DND-41 (cell line): ENCODE measurements at places on chromosomes 11 and 22.
A peak's percentile ranks its signal among the peaks of the same experiment; 100 is the strongest.

GRCh38 chr11:87372065-87372464 lies 334.3 kb downstream of the TMEM135 start:
- no peak overlapping the region for H3K4me3 ChIP-seq
- no peaks in the 10 kb centered on the region for H3K36me3 ChIP-seq
- H3K4me1 ChIP-seq, result no peaks in the 10 kb centered on the region

DNA sequence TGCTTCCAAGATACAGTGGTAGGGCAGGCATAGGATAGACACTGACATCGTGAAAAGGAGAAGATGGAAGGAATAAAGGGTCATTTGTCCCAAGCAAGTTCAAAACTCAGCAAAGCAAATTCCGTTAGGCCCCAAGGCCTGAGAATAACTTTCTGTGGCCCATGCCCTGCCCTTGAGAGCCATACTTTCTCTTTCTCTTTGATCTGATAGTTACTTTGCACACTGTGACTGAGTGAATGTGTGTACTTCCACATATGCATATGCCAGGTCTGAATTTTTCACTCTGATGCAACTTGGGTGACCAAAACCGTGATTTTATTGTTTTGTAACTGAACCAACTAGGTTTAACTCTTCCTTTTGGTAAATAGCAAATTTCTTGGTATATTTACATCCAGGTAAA lies 371.5 kb downstream of the RAB38 start:
- H3K27ac ChIP-seq, result no peak overlapping the region
- no peaks in the 10 kb centered on the region for H3K27me3 ChIP-seq
- no peak for DNase-seq
- no peaks in the 10 kb centered on the region for H3K4me1 ChIP-seq

- H3K27ac ChIP-seq, result no peak overlapping the region
- H3K4me1 ChIP-seq, result peaks cover 7% of the 10 kb centered on the region
- no peak overlapping the region for H3K4me3 ChIP-seq
- no peaks in the 10 kb centered on the region for H3K27me3 ChIP-seq
Measured at GRCh38 chr11:77125191-77125590, 2.9 kb upstream of the MYO7A start.

GRCh38 chr11:65502555-65503367 lies 3.9 kb downstream of the MALAT1 start:
- H3K4me1 ChIP-seq, result peaks cover 39% of the 10 kb centered on the region
- peak overlapping the region; percentile 100 for H3K27ac ChIP-seq
- DNase-seq, result no peak
- H3K36me3 ChIP-seq, result peaks cover 69% of the 10 kb centered on the region
- H3K27me3 ChIP-seq, result no peaks in the 10 kb centered on the region

GRCh38 chr11:5643585-5643984 lies 18.8 kb downstream of the TRIM34 start:
- H3K36me3 ChIP-seq, result no peaks in the 10 kb centered on the region; the same call in 1 of the 2 replicates
- no peak overlapping the region for H3K4me3 ChIP-seq
- no peak for DNase-seq
- H3K4me1 ChIP-seq, result no peaks in the 10 kb centered on the region
- H3K27ac ChIP-seq, result no peak overlapping the region
- H3K27me3 ChIP-seq, result no peaks in the 10 kb centered on the region

DNA sequence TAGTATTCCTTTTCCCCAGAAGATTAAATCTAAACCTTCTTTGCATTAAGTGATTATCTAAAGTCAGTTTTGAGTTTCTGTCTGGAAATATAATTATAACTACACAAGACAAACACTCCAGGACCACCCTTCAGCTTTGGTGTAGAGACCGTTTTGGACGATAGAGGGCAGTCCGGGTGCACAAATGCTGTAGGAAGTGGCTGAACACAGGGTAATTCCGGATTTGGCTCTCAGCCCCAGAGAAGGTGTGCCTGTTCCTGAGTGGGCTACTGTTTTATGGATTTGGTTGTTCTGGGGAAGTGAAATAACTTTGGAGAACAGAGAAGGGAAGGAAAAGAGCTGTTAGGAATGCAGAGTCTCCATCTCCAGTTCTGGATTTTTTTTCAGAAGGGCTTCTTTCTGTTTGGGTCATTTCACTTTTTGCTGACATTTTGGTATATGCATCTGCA lies 14.8 kb downstream of the EXT2 start:
- no peaks in the 10 kb centered on the region for H3K4me1 ChIP-seq
- no peaks in the 10 kb centered on the region for H3K27me3 ChIP-seq
- no peak overlapping the region for H3K4me3 ChIP-seq
- H3K27ac ChIP-seq, result no peak overlapping the region

GRCh38 chr11:77065878-77066228 lies 918 bp upstream of the CAPN5 start:
- peaks cover 26% of the 10 kb centered on the region for H3K4me1 ChIP-seq
- 0 out of 2 replicates have a peak overlapping the region, but pooled peaks have one; percentile 77 for H3K27ac ChIP-seq
- no peaks in the 10 kb centered on the region for H3K27me3 ChIP-seq
- no peak overlapping the region for H3K4me3 ChIP-seq
- H3K36me3 ChIP-seq, result no peaks in the 10 kb centered on the region
- no peak for DNase-seq

DNA sequence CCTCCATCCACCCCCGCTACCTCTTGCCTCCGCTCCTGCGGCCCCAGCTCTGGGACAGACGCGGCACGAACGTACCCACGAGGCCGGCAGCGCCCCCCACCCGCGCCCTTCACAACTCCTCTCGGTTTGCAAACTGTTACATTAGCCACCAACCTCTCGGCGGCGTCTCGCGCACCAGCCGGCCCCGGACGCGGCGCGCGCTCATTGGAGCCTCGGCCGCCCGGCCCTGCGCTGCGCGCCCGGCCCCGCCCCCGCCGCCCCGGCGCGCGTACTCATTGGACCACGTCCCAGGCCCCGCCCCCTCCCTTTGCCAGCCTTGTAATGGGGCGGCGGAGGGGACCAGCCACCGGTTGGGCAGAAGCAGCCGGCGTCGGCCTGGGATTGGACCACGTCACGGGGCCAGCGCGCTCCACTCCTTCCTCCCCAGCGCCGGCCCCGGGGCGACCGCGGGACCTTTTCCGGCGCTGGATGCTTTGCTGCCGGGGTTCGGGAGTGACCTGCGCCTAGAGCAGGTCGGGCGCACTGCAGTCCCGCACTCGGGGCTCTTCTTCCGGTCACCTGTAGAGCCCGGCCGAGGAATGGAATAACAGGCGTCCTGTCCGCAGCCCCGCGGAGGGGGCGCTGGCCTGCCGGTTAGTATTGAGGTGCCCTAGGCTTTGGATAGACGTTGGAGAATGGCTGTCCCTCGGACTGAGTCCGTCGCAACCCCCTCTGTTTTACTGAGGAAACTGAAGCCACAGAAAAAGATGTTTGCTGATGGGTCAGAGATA lies at the start of gene HYOU1:
Gene HYOU1, minus strand, starts transcription at position 206 of the 770 bp plus-strand sequence. CDS start 1,045 bp downstream, outside the sequence.
- H3K4me1 ChIP-seq, result peaks cover 28% of the 10 kb centered on the region
- no peaks in the 10 kb centered on the region for H3K27me3 ChIP-seq
- H3K4me3 ChIP-seq, result peak within 1 kb of the TSS; percentile 91

DNA sequence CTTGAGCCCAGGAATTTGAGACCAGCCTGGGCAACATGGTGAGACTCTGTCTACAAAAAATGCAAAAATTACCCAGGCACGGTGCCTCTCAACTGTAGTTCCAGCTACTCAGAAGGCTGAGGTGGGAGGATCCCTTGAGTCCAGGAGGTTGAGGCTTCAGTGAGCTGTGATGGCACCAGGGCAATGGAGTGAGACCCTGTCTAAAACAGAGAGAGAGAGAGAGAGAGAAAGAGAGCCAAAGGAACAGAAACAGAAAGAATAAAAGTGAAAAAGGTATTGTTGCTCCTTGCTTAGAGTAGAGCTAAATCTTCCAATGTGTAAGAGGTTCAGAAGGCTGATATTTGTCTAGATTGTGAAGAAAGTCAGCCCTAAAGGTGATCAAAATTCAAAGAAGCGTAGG lies 8.9 kb upstream of the ETS1 start:
- H3K4me1 ChIP-seq, result no peaks in the 10 kb centered on the region
- H3K27me3 ChIP-seq, result no peaks in the 10 kb centered on the region
- no peaks in the 10 kb centered on the region for H3K36me3 ChIP-seq
- H3K4me3 ChIP-seq, result no peak overlapping the region
- no peak overlapping the region for H3K27ac ChIP-seq

- no peak overlapping the region for H3K27ac ChIP-seq
- H3K4me1 ChIP-seq, result peaks cover 4% of the 10 kb centered on the region; the same call in 1 of the 2 replicates
Measured at GRCh38 chr22:46370584-46371291, 35.2 kb downstream of the TRMU start.

DNA sequence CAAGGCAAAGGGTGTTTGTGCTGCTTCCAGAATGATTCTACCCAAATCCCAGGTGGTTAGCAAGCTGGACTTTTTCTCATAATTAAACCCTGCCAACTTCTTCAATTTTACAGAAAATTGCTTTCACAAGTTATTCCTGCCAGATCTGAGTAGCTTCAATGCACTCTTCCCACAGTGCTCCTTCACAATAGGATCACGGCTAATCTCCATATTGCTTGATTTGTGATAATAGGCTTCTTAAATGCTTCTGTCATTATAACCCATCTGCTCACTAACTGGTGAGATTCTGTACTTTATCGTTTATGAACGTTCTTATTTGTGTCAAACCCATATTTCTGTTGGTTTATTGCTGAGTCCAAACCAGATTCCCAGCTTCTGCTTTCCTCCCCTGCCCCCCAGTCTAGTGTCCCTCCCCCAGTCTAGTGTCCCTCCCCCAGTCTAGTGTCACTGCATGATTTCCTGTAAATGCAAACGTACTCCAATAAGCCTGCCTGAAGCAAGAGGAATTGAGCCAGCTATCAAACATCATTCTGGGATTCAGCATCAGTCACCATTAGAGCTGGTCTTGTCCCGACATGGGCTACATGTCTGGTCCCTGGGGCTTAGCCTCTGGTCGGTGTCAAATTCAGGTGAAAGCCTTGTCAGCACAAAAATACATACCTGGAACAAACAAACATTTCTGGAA lies 14.0 kb downstream of the MMP3 start:
- H3K36me3 ChIP-seq, result no peaks in the 10 kb centered on the region
- no peaks in the 10 kb centered on the region for H3K4me1 ChIP-seq
- H3K4me3 ChIP-seq, result no peak overlapping the region
- no peaks in the 10 kb centered on the region for H3K27me3 ChIP-seq

DNA sequence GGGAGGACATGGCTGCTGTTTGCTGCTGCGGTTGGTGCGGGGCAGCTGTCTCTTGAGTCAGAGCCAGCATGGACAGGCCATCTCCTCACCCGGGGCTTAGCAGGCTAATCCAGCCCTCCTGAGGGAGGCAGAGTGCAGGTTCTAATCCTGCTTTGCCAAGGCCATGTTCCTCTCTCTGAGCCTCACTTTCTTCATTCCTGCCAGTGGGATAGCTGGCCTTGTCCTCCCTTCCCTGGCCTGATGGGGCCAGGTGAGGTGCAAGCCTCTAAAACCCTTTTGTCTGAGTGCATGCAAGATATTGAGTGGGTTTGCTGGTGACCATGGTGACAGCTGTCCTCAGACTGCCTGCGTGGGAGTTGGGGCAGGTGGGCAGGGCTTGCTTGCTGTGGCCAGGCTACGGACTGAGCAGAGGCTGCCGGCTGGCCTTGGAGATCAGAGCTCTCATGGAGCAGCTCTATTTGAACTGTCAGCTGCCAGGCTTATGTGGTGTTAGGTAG lies 3.6 kb downstream of the USP35 start:
- peak overlapping the region; percentile 34; the same call in 1 of the 2 replicates for H3K27ac ChIP-seq
- H3K4me3 ChIP-seq, result no peak overlapping the region
- peaks cover 45% of the 10 kb centered on the region for H3K4me1 ChIP-seq
- DNase-seq, result no peak

GRCh38 chr22:35638410-35638809 lies 9.8 kb upstream of the APOL6 start:
- no peaks in the 10 kb centered on the region for H3K4me1 ChIP-seq
- H3K27me3 ChIP-seq, result peaks cover 3% of the 10 kb centered on the region
- no peak overlapping the region for H3K27ac ChIP-seq
- DNase-seq, result no peak
- H3K4me3 ChIP-seq, result no peak overlapping the region

DNA sequence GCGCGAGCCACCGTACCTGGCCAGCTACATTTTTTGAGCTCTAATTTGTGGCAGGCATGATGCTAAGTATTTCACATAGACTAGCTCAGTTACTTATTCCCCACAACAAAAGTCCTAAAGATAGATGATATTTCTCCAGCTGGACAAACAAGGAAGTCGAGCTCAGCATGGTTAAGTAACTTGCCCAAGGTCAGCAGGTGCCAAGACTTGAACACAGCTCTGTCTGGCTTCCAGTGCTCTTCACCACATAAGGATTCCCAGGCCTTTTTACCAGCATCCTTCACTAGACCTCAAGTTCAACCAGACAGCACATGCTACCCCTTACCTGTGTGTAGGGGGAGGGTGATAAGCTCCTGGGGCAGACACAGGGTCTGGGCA lies 177.3 kb upstream of the NCAM1 start:
- no peak overlapping the region for H3K4me3 ChIP-seq
- H3K27me3 ChIP-seq, result peaks cover 3% of the 10 kb centered on the region
- H3K36me3 ChIP-seq, result no peaks in the 10 kb centered on the region
- H3K4me1 ChIP-seq, result no peaks in the 10 kb centered on the region
- DNase-seq, result no peak

- H3K4me3 ChIP-seq, result no peak overlapping the region
- H3K4me1 ChIP-seq, result no peaks in the 10 kb centered on the region
- no peak overlapping the region for H3K27ac ChIP-seq
Measured at GRCh38 chr11:129734654-129735053, 81.0 kb upstream of the TMEM45B start.

DNA sequence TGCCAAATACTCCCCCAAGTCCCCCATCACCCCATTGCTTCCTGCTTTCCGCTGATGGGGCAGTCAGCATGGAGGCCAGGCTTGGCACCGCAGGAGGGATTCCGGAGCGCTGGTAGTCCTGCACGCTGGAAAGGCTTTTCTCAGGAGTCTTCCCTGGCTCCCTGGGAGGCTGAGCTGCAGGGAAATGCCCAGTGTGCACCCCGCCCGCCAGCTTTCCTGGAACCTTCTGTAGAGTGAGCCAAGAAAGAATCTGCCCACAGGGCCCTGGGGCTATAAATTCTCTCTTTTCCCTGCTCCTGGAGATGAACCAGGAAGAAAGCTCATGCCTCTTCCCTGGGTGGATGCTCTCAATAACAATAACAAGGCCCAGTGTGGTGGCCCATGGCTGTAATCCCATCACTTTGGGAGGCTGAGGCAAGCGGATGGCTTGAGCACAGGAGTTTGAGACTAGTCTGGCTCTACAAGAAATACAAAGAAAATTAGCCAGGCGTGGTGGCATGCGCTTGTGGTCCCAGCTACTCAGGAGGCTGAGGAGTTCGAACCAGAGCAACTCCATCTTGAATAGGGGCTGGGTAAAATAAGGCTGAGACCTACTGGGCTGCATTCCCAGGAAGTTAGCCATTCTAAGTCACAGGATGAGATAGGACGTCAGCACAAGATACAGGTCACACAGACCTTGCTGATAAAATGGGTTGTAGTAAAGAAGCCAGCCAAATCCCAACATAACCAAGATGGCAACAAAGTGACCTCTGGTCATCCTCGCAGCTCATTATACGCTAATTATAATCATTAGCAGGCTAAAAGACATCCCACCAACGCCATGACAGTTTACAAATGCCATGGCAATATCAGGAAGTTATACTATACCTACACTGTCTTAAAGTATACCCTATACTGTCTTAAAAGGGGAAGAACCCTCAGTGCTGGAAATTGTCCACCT lies 46.4 kb upstream of the FTH1 start:
- no peaks in the 10 kb centered on the region for H3K4me1 ChIP-seq
- no peak overlapping the region for H3K4me3 ChIP-seq
- DNase-seq, result no peak
- H3K27me3 ChIP-seq, result no peaks in the 10 kb centered on the region

- H3K27ac ChIP-seq, result peak overlapping the region; percentile 20; the same call in 1 of the 2 replicates
- peaks cover 40% of the 10 kb centered on the region for H3K4me1 ChIP-seq
- no peaks in the 10 kb centered on the region for H3K27me3 ChIP-seq
- H3K36me3 ChIP-seq, result no peaks in the 10 kb centered on the region
- DNase-seq, result peak; percentile 71
Measured at GRCh38 chr11:67646535-67647336, 3.8 kb downstream of the ACY3 start.
